ENCODE measurements at places on chromosomes 7 and 10. TPM values are rescaled to one million over a fixed set of nuclear protein-coding genes. Genes with fewer than 3 reads are reported as not detected.

Gene MRLN
- total RNA-seq = not detected

Gene SPOCK2
- 1.9 TPM for total RNA-seq

Gene C10orf67
- not detected for total RNA-seq

Gene CFAP70
- total RNA-seq = 0.13 TPM

Gene C7orf57
- total RNA-seq = not detected
